ENCODE measurements at places on chromosomes 3 and 15.

GRCh38 chr3:29559741-29560465 lies 279.0 kb downstream of the RBMS3 start:
- no peak for DNase-seq

DNA sequence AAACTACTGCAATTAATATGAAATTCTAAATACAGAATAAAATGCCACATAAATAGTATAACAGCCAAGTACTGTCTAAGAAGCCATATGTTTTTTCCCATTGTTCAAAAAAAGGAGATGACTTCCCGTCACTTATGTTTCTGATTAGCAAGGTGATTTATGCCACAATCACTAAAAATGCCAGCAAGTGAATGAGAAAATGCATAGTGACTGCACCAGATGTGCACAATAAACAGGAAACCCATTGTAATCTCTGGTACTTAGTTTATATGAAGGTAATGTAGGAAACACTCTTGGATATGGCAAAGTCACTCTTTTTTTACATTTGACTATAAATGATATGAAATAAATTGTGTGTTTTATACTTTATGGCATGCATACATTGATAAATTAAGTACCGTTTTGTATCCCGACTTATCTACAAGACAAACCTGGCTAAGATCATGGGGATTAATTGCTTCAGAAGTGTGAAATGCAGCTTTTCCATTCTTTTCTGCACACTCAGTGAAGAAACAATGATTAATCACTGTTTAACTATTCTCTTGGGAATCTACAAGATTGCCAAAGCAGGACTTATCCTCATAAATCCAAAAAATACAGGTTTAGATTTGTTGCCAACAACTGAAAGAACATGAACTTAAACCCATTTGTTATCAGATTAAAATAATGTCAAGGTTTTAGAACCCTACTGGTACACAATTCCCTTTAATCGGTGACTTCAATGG lies 164.5 kb downstream of the TBC1D5 start:
- no peak for DNase-seq

GRCh38 chr3:136250903-136251460 lies 842 bp downstream of the PCCB start:
- no peak for DNase-seq

DNA sequence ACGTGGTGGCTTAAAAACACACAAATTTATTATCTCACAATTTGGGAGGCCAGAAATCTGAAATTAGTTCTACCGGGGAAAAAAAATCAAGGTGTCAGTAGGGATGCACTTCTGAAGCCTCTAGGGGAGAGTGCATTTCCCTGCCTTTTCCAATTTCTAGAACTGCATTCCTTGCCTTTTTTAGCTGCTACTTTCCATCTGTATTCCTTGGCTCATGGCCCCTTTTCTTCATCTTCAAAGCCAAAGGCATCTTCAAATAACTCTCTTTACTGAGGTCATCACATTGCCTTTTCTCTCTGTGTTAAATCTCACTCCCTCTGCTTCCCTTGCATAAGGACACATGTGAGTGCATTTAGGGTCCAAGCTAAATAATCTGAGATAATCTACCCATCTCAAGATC lies 69.5 kb upstream of the NEO1 start:
- DNase-seq: no peak

DNA sequence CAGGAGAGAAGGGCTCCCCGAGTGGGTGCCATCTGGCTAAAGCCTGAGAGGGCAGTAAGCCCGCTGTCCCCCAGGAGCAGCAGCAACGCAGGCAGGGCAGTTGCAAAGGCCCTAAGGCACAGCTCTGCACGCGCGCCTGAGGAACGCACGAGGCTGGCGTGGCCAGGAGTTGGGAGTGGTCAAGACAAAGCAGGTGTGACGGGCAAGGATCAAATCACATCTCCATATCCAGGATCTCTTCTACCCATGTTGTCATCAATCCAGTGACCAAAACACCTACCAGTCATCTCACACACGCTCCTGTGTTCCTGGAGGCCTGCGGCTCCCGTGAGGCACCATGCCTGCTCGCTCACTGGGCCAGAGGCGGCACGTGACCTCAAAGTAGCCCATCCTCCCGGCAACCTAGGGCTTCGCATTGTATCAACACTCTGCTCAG lies 59.5 kb downstream of the ERC2 start:
- no peak for DNase-seq

Data from NCI-H1048 (cell line).